ENCODE measurements at places on chromosomes 7 and 10.

DNA sequence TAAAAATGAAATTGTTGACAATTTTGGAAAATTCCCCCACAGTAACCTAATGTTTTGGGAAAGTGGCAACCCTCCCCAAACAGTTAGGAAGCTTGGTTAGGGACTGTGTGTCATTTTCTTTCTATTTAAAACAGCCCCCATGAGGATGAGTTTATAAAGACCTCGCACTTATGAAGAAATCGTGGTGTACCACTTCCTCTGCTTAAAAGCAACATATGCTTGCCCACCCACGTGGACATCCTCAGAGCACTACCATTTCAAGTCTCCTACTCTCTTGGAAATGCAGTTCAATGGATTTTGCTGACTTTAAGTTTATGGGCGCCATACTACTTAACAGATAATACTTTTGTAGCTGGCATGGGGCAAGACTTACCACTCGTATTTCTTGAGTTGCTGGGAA, 223.8 kb downstream of the DYNC1I1 start:
- DNase-seq, result no peak

GRCh38 chr7:47846138-47846836, 102.0 kb downstream of the PKD1L1 start:
- no peak for DNase-seq

DNA sequence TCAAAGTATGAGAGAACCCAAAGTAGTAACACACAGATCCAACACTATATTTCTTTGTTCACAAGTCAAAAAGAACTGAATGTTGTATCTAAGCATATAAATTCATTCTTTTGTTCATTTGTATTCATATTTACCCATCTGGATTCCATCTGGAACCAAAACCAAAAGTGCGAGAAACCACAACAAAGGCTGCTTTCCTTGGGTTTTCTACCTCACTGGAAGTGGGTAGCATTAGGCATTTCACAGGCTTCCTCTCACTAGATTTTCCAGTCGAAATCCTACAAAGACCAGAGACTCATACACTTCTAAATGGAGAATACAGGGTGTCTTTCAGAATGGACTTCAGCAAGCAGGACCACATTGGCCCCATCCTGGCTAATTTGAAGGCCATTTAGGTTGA, 109.8 kb upstream of the WNT16 start:
- no peak for DNase-seq

DNA sequence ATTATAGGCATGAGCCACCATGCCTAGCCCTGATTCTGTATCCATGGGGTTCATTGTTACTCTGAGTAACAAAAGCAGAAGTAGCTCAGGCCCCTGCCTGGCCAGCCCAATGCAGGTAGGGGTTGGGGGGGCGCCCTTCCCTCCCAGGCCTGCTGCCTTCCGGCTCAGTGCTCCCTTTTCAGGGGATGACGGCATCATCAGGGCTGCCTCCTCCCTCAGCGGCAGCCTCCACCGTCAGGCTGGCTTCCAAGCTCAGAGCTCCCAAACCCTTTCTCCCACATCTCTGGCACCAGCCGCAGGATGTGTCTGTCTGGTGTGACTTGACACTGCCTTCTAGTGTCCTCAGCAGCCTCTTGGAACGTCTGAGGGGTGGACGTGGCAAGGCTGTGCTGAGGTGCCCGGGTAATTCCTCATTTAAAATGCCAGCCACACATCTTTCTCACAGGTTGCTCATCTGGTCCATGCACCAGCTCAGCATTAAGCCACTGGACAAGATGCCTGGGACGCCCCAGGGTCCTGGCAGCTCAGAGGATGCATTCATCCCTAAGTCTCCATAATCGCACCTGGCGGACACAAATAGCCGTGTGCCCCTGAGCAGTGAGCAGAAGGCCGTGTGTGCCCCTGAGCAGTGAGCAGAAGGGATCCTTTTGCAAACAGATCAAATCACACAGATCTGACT, 38.2 kb downstream of the PAPOLB start:
- DNase-seq, result no peak

DNA sequence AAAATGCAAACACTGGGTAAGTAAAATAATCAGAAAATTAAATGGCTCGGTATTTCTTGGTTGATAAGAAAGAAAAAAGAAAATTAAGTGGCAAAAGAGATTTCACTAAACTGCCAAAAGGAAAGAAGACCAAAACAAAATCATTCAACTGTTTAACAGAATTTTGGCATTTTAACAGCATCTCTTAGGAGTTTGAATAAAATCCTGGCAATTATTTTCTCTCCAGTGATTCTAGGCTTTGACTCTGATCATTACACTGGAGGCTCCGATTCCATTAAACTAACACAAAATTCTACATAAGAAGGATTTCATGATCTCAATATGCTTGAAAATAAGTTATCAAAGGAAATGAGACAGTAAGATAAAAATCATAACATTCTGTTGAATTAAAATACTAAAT, 62.3 kb downstream of the ARHGAP21 start:
- DNase-seq, result no peak

DNA sequence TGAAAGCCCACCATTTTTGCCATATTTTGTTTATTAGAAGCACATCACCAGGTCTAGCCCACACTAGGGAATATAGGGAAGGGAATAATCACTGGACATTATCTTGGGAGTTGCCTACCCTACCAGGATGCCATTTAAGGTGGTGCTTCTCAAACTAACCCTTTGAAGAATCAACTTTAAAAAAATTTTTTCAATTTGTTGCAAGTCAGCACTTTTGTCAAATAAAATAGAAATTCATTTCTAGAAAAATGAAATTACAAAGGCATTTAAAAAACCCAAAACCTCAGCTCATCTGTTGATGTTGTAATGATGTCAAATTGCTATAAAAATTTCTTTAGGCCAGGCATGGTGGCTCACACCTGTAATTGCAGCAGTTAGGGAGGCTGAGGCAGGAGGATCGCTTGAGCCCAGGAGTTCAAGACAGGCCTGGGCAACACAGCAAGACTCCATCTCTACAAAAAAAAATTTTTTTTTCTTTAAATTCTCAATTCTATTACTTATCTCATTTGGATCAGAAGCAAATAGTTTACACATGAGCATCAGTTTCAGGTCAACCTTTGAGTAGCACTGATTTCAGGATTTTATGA, 2.5 kb upstream of the NFE2L3 start:
- DNase-seq, result no peak

DNA sequence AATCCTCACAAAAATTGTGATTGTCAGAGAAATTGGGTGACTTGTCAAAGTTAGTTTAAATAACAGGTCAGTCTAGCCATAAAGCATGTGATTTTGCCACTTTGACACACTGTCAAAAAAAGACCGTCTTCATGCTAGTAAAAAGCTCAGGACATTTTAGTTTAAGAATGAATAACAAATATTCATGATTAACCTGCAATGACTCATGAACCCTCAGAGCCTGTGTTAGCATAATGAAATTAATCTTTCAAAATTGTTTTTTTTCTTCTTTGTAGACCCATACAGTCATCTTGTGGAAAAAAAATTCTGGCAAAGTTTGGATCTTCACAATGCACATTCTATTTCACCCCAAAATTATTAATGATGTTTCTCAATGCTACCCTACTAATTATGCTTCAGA, 255.2 kb upstream of the POT1 start:
- DNase-seq, result no peak

- no peak for DNase-seq
Measured at GRCh38 chr7:146698995-146699610, 582.5 kb downstream of the CNTNAP2 start.

DNA sequence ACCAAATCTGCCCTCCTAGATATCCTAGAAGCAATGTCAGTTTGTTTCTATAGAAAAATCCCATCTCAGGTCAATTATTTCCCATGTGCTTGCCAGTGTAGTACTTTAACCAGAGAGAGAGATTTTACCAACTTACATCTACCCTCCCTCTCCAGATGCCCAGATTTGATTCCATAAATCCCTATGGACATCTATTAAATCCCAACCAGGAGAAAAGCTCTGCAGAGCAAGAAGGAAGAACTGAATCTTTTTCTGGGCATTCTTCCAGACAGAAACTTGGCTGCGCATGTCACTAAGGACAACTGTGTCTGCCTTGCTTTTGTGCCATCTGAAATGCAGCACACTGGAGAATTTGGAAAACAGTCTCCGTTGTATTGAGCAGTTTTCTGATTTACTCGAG, 597.6 kb downstream of the SORCS1 start:
- no peak for DNase-seq

DNA sequence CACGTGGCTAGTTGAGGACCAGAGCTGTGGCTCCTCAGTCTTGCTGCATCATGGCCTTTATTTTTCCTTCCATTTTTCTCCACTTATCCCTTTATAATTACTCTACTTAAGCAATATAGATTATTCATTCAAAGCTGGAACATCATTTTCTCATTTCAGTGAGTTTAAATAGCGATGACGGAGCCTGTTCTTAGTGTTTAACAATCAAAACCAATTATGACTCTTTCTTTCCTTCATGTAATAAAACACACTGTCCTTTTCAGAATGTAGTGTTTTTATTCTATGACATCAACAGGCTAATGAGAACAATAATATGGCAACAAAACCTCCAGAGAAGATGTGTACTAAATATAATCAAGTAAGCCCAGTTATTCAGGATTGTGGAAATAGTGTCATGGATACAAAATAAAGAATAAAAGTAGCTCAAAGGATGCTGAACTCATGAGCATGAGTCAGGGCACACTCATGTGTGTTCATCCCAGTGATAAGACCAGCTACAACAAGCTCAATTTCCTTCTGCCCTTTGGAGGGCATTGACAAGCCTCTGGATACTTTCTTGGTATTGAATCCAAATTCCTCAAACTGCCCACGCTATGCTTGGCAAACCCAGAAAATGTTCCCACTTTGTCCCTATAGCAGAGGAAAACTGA, 188.4 kb downstream of the CYP26A1 start:
- no peak for DNase-seq

DNA sequence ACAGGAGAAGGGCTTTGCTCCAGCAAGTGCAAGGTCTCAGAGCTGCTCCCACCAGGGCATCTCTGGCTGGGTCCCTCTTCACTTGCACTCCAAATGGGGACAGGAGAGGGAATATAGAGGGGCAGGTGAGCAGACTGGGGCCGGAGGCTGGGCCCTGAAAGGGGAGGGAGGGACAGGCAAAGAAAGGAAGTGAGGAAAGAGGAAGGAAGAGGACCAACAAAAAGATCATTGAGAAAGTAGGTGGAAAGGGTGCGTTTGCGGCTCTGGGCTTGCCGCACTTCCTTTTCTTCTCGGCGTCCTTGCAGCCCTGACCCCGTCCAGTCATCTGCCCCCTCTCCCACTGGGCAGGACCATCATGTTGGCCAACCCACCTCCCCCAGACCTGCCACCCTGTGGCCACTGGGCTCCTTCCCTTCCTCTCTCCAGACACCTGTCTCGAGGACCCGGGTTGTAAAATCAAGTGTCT, 14.0 kb downstream of the ITPRIP start:
- no peak for DNase-seq

DNA sequence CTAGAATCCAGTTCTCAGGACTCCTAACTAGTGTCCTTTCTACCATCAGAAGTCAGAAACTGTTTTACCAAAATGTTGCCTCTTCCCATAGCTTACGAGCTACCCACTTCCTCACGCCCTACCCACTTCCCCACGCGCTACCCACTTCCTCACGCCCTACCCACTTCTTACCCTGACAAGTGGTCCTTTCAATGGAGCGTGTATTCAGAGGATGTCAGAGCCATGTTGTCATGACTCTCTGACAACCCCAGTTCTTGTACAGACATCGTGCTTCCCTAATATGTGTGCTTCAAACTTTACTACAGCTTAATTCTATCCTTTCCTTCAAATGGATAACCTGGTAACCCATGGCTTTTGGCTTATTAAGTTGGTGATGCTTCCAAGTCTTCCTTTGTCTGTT, 84.8 kb upstream of the PHF14 start:
- no peak for DNase-seq

GRCh38 chr10:63055705-63056104, 77.4 kb upstream of the NRBF2 start:
- no peak for DNase-seq

DNA sequence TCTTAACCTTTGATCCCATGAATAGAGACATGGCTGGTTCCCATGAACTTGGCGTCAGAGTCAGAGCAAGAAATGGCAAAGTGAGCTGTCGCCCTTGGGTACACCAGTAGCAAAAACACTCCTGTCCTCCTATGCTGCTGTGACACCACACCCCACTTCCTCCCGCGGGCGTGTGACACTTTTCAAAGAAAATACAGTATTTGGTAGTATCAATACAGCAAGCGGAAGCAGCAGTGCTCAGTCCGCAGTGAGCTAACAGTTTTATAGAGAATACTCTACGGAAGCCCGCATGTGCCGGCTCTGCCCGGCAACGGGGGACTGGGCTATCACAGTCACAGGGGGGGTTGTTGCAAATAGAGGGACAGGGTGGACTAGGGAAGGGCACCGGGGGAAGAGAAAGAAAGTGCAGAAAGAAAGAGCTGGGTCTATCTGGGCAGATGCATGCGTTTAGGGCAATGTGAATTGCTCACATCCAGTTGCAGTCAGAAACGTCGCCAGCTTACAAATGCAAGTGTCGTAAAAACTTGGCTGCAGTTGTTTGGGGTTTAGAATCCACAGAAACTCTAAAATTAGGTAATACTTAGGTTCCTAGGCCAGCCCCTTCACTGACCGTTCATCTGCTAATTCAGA, 49.8 kb downstream of the PRKCQ start:
- DNase-seq, result no peak

- DNase-seq, result no peak
Measured at GRCh38 chr10:122515022-122515424, 45.5 kb upstream of the DMBT1 start.

DNA sequence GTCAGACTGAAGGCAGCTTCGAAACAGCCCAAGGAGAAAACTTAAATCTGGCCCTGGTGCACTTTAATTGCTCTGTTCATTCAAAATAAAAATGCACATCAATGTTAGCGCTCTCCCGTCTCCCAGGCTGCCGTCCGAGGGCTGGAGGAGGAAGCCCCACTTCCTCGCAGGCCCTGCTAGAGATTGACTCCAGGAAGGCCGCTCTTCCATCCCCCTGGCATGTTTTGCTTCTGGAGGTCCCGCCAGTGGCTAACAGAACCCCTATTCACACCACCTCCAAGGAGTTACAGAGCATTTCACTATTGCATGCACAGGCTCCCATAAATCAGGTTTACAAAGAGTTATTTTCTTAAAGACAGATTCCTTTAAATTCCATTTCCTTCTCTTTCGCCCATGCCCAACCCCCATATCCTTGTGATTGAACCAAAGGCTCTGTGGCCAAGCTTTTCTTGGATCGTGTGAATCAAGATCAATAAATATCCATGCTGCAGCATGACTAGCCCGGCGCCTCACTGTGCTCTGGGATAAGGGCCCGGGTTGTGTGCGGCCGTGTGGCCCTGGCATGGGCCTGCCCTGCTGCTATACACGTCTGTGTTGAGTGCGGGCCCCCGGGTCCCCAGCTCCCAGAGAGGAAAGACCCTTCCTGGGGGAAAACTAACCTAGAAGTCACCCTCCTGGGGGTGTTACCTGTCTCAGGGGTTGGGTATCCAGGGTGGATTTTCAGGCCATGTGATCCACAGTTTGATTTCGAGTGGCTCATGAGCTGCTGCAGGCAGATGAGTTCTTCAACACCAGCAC, 118.7 kb upstream of the GDF10 start:
- no peak for DNase-seq

- DNase-seq, result no peak
Measured at GRCh38 chr10:122373721-122374120, 787 bp upstream of the PLEKHA1 start.
